ENCODE measurements at places on chromosomes 13 and 19. TPM values are rescaled to one million over a fixed set of nuclear protein-coding genes. Genes with fewer than 3 reads are reported as not detected.

SF3A2 gene
- 20.9 TPM for total RNA-seq

SIGLEC7 gene
- total RNA-seq: not detected

MYO1F gene
- 0.22 TPM for total RNA-seq

ZNF304 gene
- total RNA-seq: 9.1 TPM

IGFL4 gene
- total RNA-seq: not detected

RAP2A gene
- total RNA-seq: 25.7 TPM

ZSCAN22 gene
- 2.5 TPM for total RNA-seq

EPS8L1 gene
- 0.26 TPM for total RNA-seq

MYH14 gene
- 0.65 TPM for total RNA-seq

RXFP2 gene
- not detected for total RNA-seq

CFAP97D2 gene
- not detected for total RNA-seq

NLRP9 gene
- total RNA-seq: not detected

KASH5 gene
- total RNA-seq: not detected

ZNF729 gene
- not detected for total RNA-seq

CYP2A7 gene
- not detected for total RNA-seq

ZNF549 gene
- 7.8 TPM for total RNA-seq

KLC3 gene
- total RNA-seq: 0.11 TPM

CACNA1A gene
- total RNA-seq: 9.1 TPM

KLK2 gene
- not detected for total RNA-seq

CEACAM1 gene
- 0.32 TPM for total RNA-seq

EXOC3L2 gene
- under 0.01 TPM for total RNA-seq

GNG7 gene
- total RNA-seq: 0.76 TPM

RNF113B gene
- total RNA-seq: not detected

SYT3 gene
- not detected for total RNA-seq

CDC42EP5 gene
- 26.3 TPM for total RNA-seq

CCDC61 gene
- total RNA-seq: 3.9 TPM

C1QTNF9B gene
- not detected for total RNA-seq

FARSA gene
- total RNA-seq: 31.1 TPM

MBD3L2 gene
- not detected for total RNA-seq

NEK5 gene
- total RNA-seq: 0.43 TPM

UBE2L5 gene
- total RNA-seq: 0.78 TPM

ZNF878 gene
- 0.52 TPM for total RNA-seq

SMIM44 gene
- total RNA-seq: not detected

ZNF561 gene
- 34.1 TPM for total RNA-seq

ZNF540 gene
- 1.2 TPM for total RNA-seq

SHISA7 gene
- total RNA-seq: not detected

LRRC63 gene
- not detected for total RNA-seq

CEACAM21 gene
- total RNA-seq: not detected

SIGLEC12 gene
- total RNA-seq: not detected

PLK5 gene
- total RNA-seq: not detected

NFIX gene
- 137 TPM for total RNA-seq

KCTD12 gene
- total RNA-seq: 23.1 TPM

MIA gene
- 4.6 TPM for total RNA-seq

POMP gene
- total RNA-seq: 107 TPM

THSD1 gene
- 22.0 TPM for total RNA-seq

YJEFN3 gene
- 0.65 TPM for total RNA-seq
